ENCODE measurements at places on chromosomes 4 and X.

GRCh38 chr4:48905363-48906015, 1.1 kb downstream of the OCIAD2 start:
- DNase-seq: peak; percentile 38

DNA sequence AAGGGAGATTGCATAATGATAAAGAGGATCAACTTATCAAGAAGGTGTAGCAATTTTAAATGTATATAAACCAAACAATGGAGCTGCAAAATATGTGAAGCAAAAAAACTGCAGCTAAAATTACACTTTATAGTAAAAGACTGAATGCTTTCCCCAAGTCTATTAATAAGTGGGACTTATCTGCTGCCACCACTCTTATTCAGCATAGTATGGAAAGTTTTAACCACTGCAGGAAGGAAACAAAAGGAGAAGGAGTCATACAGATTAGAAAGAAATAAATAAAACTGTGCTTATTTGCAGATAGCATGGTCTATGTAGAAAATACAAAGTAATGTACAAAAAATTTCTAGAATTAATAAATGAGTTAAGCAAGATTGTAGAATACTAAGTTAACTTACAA, 94.1 kb upstream of the GK2 start:
- no peak for DNase-seq

DNA sequence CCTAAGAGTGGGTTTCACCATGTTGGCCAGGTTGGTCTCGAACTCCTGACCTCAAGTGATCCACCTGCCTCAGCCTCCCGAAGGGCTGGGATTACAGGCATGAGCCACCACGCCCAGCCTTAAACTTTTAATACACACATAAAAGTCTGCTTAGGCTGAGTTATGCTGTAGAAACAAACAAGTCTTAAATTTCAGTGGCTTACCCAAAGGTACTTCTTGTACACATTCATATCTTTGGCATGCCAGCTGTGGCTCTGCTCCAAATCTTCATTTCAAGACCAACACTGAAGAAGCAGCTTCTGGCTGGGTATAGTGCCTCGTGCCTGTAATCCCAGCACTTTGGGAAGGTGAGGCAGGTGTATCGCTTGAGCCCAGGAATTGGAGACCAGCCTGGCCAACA, 80.3 kb downstream of the PPEF2 start:
- DNase-seq: peak; percentile 32

GRCh38 chr4:55838356-55838755, 15.1 kb upstream of the EXOC1 start:
- peak; percentile 35 for DNase-seq

DNA sequence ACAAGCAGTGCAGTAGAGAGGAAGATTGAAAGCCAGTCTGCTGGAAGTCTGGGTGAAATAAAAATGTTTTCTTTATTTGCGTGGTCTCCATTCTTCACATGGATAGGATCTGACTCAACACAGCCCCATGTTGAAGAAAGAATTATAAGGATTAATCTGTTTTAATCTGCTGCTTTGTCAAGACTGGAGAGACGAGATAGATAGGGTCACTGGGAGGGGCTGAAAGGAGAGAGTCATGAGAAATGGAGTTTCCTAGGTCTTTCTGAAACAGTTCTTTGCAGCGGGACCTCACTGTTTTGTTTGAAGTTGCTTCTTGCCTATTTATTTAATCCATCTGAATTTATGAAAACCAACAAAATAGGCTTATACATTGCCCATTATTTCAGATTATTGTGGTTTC, 32.4 kb upstream of the RHOH start:
- DNase-seq: peak; percentile 38

GRCh38 chr4:93478805-93479204, 349.7 kb upstream of the ATOH1 start:
- no peak for DNase-seq

- no peak for DNase-seq
Measured at GRCh38 chrX:38937400-38937799, 136.1 kb downstream of the MID1IP1 start.

GRCh38 chr4:81470456-81471297, 1.0 kb downstream of the RASGEF1B start:
- no peak for DNase-seq

GRCh38 chr4:77493120-77493752, 112.4 kb upstream of the CXCL13 start:
- DNase-seq: no peak

DNA sequence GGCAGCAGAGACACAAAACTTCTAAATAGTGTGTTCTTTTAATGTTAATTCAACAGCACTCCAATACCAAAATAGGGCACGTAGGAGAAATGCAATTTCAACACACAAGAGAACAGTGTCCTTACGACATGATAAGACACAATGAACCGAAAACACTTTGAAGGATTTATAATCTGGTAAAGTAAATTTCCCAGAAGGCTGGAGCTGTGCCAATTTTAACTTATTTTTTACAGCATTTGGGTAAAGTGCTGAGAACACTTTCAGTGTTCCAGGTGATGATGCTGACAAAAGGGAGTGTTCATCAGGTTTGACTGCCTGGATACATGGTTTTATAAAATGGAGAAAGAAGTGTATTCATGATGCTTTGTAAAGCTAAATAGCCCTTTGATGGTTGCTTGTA, 76.5 kb downstream of the MAPK10 start:
- DNase-seq: no peak

DNA sequence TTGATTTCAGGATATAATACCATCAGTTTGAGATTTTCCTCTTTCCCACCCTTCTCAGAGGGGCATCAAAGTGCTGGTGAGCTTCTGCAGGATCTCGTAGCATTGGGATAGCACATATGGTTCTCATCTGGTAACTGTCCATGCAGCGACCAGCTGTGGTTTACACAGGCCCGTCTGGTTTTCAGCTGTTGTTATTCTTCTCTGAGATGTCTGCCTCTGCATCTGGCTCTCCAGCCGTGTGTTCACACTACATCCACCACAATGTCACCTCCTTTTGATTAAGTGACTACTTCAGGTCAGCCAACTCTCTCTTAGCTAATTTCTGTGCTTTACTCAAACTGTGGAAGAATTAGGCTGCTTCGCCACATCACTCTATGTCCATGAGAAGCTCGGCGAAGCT, 676.7 kb upstream of the TENM3 start:
- DNase-seq: peak; percentile 62

DNA sequence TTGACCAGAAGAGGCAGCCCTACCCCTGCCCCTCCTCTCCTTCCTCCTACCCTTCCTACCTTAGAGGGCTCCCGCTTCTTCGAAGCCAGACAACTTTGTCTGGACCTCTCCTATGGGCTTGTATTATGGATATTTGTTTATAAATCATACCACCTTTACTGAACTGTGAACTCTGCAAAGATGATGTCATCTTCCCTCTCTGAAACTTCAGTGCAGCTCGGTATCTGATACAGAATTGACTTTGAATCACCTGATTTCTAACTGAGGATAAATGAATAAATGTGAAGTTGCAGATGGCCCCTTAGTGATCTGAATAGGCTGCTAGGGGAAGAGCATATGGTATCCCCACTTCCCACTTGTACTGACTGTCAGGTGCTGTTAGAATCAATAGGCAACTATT, 1.1 kb upstream of the OTC start:
- DNase-seq: no peak

DNA sequence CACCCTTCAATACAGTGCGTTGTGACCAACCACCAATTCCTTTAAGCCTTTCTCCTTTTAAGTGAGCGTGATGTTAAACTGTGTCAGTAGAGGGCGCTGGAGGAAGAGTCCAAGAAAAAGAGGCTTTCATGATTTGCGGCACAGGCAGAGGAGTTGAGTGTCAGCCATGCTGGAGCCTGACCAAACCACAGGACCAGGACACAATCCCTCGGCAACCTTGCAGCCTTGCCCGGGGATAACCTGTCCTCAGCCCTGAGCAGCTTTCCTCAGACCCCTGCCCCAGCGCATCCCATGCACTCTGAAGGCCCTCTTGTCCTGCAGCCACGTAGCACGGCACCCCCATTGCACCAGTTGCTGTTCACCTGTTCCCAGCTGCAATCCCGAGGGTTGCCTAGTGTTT, 53.5 kb upstream of the SMIM31 start:
- no peak for DNase-seq

- no peak for DNase-seq
Measured at GRCh38 chrX:110004215-110004614, 1.3 kb downstream of the TMEM164 start.

GRCh38 chr4:164293743-164294142, 460.2 kb upstream of the SMIM31 start:
- no peak for DNase-seq

GRCh38 chr4:48017108-48017571, 568 bp downstream of the NIPAL1 start:
- DNase-seq: peak; percentile 65

- DNase-seq: peak; percentile 89
Measured at GRCh38 chrX:151902813-151903591, 9.7 kb upstream of the MAGEA4 start.

DNA sequence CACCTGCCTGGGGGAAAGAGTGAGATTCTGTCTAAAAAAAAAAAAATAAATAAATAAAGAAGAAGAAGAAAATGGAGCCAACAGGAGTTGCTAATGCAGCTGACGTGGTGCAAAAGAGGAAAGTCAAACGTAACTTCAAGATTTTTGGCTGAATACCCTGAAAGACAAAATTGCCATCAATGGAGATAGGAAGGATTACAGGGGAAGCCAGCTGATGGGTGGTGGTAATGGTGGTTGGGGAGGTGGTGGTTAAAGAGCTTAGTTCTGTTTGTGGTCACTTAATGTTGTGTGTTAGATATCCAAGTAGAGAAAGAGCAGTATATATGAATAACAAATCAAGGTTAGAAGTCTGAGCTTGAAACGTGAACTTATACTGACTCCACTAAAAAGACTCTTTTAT, 225.4 kb downstream of the ARHGAP24 start:
- no peak for DNase-seq

- DNase-seq: peak; percentile 14
Measured at GRCh38 chr4:5890063-5890727, 2.7 kb downstream of the CRMP1 start.

GRCh38 chrX:150581093-150581775, 12.8 kb downstream of the MTM1 start:
- peak; percentile 80 for DNase-seq

All from fibroblast of skin of right biceps (primary cell).